Thyroid gland (tissue), 4 donors: ENCODE measurements at places on chromosomes 3 and 15.

- DNase-seq = no peak
Measured at GRCh38 chr3:150760431-150761200, 2.4 kb downstream of the SIAH2 start.

DNA sequence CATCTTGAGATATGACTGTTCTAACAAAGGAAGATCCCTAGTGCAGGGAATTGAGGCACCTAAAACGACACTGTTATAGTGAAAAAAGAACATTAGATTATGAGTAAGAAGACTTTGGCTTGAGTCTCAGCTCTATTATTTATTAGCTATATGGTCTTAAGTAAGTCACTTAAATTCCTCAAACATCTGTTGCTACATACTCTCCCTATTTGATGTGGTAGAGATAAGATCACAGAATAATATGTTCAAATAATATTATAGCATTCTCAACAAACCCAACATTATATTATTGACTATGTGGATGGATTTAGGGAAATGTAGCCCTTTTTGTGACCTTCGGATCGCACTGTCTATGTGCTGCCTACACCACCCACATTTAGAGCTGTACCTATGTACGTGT, 136.9 kb downstream of the P2RY1 start:
- no peak for DNase-seq

GRCh38 chr3:79846148-79846933, 78.5 kb upstream of the ROBO1 start:
- DNase-seq = no peak

DNA sequence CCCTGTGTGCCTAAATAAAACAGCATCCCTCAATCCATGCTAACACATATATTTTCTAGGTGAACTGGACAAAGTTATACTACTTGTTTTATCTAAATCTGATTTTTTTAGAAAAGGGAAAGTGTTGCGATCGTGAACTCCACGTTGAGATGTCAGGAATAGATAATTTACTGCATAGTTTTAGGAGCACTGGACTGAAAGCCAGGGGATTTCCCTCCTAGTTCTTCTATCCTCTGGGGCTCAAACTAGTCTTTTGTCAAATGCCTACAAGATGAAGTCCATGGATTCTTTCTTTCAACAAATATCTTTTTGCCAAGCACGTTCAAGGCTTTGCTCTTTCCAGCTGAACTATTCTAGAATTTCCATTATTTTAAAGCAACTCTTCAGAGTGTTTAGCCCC, 617 bp upstream of the HPS3 start:
- no peak for DNase-seq

DNA sequence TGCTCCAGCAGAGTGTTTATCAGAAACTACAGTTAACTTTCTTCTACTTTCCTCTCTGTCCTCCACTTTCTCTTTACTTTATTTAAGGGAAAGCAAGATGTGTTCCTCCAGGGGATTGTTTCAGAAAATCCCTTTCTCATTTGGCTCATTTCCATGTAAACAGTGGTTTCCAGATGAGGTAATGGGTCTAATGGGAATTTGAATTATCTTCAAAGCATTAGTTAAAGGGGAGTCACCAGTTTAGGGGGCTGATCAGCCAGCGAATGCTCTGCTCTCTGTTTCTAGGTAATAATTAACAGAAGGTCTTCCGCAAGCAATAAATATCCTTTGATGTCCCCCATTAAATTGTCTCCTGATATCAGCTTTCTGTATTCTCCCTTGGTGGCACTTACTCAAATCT, 30.4 kb upstream of the ZNF639 start:
- DNase-seq = no peak

DNA sequence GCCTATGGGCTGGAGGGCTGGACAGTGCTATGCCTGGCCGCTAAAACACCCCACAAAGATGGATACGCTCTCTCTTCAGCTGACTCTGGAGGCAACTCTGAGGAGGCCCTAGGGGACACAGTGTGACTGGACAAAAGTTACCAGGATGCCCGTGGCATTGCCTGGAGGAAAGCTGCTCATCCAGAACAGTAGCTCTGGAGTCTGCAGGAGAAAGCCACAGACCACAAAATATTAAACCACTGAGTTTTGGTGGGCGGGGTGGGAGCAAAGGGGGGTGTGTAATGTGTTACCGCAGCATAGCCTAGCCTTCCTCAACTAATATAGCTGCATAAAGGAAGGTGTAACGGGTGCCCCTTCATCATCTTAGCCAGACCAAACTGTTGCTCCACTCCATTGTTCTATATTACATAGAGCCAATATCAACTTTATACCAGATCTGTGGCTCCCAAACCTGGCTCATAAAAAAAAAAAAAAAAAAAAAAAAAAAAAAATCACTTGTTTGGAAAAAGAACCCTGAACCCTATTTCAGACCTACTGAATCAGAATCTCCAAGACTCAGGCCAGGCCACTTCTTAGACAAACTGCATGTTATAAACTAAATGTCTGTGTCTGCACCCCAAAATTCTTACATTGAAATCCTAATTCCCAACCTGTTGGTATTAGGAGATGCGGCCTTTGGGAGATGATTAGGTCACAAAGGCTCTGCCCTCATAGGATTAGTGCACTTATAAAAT, 132.6 kb downstream of the TNIK start:
- DNase-seq = no peak

- no peak for DNase-seq
Measured at GRCh38 chr3:71486831-71487230, 96.7 kb downstream of the FOXP1 start.

DNA sequence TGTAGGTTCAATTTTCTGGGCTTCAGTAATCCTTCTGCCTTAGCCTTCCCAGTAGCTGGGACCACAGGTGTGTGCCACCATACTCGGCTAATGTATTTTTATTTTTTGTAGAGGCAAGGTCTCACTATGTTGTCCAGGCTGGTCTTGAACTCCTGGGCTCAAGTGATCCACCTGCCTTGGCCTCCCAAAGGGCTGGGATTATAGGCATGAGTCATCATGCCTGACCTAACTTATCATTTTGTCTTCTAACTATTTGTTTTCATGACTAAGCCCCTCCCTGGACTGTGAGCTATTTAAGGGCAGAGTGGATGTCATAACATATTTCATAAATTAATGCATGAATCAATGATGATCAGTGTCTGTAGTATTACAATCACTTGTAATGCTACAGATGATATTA, 56.1 kb upstream of the PIAS1 start:
- no peak for DNase-seq

DNA sequence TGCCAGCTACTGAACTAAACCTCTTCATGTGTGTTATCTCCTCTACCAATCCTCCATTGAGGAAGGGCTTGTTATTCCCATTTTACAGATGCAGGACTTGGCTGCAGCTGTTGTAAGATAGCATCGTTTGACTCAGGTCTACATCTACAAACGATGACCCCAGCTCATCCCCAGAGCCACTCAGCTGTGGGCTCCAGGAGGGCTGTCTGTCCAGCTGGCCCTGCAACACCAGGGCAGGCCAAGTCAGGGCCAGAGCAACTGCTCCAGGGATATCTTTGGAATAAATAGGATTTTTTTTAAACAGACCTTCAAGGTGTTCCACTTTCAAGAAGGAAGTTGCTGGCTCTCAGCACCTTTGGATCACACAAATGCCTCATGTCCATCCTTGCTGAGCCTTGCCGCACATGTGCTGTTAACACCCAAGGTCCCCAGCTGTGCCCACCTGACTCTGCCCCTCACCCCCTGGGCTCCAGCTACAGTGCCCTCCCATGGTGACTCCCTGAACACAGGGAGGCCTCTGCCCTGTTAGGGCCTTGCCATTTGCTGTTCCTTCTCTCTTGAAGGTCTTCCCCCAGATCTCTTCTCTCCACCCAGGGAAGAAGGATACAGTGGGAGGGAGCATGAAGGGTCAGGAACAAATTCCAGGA, 31.0 kb downstream of the ALDH1L1 start:
- no peak for DNase-seq

DNA sequence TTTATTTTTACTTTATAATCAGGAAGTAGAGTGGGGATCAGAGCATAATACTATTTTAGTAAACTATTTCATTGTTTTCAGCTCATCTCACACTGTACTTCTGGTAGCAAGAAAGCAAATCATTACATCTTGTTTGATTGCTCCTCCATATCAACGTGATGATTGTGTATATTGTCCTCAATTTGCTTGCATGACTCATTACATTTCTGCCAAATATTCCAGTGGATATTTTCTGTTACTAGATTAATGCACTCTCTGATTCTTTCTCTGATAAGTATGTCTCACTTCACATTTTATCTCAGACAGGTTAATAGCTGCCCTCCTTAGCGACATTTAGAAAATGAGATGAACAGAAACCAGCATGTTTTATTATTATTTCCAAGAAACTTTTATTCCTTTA, 1145.3 kb downstream of the OTOL1 start:
- no peak for DNase-seq

GRCh38 chr3:130971208-130971607, 55.4 kb downstream of the ASTE1 start:
- DNase-seq = no peak

- DNase-seq = no peak
Measured at GRCh38 chr3:147191795-147192385, 214.5 kb downstream of the ZIC4 start.

- DNase-seq = no peak
Measured at GRCh38 chr3:156483961-156484787, 70.7 kb downstream of the SSR3 start.

DNA sequence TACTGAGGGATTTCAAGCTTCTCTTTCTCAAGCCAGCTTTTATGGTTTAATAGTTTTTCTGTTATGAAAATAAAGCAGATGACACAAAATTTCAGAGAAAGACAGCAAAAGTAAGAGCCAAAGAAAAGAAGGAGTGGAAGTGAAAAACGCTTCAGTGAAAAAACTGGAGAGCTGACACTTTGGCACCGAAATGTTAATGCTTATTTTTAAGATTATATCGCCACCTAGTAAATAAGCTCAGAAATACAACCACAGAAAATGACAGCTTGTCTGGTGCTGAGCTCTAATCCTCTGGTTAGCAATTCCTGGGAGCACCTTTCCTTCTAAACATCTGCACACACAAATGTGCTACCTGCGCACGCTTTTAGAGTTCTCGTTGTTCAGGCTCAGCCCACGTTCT, 101.6 kb downstream of the ZPLD1 start:
- DNase-seq = peak; percentile 13

DNA sequence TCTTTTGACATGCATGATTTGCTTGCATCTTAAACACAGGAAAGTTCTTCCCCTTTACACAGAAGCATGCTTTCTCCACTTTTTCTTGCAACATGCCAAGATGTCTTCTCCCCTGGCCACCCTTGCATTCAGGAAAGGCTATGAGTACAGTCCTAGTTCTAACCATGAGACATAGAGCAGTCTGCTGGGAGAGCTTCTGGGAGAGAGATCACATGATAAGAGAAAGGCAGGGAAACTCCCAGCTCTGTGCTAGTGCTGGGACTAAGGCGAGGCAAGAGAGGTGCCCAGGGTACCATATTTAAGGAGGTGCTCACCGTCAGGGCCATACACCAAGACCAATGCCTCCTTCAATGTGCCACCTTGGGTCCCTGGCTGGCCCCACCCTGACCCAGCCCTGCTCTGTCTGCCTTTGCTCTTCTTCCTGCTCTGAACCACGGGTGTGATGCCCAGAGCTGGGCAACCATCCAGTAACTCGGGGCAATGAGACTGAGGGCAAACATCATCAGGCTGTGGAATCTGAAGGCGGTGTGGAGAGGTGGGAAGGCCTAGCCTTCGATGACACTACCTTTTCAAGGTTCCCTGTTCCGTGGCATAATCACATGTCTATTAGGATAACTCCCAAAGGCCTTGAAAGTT, 77.4 kb upstream of the PRR20G start:
- DNase-seq = no peak

DNA sequence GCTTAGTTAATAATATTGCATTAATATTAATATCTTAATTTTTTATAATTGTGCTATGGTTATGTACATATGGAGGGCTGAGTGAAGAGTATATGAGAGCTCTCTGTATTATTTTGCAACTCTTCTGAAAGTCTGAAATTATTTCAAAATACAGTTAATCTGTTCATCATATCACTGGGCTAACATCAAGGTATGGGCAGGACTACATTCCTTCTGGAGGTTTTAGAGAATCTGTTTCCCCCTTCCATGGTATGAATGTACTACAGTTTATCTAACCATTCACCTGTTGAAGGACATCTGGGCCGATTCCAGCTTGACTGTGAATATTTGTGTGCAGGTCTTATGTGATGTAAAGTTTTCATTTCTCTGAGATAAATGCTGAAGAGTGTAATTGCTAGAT, 5.1 kb downstream of the IL20RB start:
- DNase-seq = no peak
